ENCODE measurements at places on chromosomes 1 and 21.

- DNase-seq = peak; percentile 75
These were observed 6.6 kb downstream of the CBR3 start for GRCh38 chr21:36141513-36141925.

DNA sequence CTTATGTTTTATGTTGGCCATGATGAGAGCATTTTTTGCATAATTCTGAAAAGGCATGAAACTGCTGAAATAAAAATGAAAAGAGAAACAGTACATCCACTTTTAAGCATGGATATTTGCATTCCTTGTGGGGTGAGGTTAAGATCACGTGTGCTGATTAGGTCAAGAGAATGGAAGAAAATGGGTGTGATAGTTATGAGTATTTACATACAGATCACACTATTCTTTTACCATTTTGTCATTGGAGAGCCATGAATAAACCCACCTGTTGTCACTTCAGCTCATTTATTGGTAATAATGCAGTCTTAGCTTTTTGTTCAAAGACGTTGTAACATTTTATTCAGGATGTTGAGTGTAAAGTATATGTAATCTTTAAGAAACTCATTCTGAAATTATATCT, 153.2 kb downstream of the NOS1AP start:
- DNase-seq = no peak

DNA sequence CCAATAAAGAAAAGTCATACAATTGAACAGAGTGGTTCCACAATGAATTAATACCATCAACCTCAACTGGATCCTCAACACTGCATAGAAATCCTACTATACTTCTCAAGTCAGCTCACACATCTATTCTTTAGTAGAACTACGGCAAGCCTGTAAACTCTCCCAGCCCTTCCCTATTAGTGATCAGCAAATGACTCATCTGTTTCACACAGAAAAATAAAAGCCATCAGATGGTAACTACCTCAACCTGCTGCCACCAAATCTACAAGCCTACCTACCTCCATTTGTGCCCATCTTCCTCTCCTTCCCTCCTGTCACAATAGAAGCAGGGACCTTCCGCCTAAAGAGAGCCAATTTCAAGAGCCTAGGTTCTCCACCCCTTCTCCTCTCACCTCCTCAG, 63.6 kb downstream of the DMAP1 start:
- DNase-seq = no peak

- DNase-seq = no peak
These were observed 6.8 kb downstream of the HES2 start for GRCh38 chr1:6412896-6413295.

DNA sequence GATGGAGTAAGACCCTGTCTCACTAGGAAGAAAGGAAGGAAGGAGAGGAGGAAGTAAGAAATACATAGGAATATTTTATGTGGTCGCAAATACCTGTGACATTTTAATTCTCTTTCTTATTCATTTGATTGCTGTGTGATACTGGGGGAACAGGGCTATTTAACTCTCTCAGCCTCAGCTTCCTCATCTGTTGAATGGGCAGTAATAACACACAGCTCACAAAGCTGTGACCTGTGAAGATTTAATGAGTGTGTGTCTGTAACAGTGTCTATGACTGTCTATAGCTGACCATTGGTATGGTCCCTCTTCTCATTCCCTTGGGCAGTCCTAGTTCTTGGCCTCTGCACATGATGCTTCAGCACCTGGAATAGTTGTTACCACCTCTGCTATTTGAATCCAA, 13.6 kb upstream of the GPR161 start:
- no peak for DNase-seq

DNA sequence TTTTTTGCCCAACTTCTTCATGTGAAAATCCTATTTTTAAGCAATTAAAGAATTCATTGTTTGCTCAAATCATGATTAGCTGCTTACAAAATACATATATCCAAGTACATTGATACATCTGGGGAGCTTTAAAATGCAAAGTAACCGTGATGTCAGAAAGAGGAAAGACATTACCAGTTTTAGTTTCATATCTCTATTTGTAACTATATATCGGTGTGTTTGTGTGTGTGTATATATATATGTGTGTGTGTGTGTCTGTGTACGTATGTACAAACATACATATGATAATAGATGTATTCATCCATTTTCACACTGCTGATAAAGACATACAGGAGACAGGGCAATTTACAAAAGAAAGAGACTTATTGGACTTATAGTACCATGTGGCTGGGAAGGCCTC, 310.1 kb downstream of the DPYD start:
- DNase-seq = no peak

- DNase-seq = no peak
These were observed 14.8 kb downstream of the NENF start for GRCh38 chr1:212447478-212447877.

- DNase-seq = no peak
These were observed 15.9 kb upstream of the PRDM15 start for GRCh38 chr21:41894922-41895557.

GRCh38 chr21:27476696-27477095, 509.8 kb upstream of the ADAMTS5 start:
- no peak for DNase-seq

GRCh38 chr1:44569491-44569890, 104.8 kb downstream of the TMEM53 start:
- no peak for DNase-seq

- DNase-seq = no peak
These were observed 365.8 kb downstream of the VAV3 start for GRCh38 chr1:107599220-107599619.

DNA sequence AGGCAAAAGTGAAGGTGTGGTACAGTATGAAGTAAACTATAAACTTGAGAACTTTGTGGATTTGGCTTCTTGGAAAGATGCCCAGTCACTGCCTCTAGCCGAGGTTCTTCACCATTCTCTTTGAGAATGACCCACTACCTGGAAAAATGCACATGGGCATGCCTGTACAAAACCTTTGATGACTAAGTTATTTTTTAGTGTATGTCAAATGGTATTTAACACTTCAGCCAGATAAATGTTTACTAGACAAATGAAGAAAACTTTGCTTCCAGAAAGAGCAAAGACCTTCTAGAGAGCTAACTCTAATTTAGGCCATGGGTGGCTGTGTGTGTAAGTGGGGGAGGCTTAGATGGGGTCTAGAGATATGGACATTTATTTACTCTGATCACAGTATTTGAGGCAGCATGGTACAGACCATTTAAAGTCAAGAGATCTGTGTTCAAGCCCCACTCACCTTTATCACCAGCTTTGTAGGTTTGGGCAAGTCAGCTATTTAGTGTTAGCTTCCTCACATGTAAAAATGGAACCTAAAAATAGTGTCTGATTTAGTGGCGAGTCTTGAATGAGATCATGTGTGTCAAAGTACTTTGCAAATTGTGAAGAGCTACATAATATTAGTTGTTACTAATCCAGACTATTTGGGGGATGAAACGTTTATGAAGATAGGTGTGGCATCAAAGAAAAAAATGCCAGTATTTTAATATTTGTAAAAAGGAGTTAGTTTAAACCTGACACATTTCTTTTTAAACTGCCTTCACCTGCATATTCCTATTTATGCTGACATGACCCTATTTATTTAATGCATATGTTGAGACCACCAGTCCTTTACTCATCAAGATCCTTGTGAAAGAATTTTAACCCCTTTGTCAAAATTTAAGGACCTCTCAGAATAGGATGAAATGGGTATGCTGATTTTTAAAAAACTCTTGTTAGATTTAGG, 20.2 kb downstream of the NFYC start:
- no peak for DNase-seq

- DNase-seq = no peak
These were observed 94.7 kb upstream of the NRIP1 start for GRCh38 chr21:15159382-15160020.

DNA sequence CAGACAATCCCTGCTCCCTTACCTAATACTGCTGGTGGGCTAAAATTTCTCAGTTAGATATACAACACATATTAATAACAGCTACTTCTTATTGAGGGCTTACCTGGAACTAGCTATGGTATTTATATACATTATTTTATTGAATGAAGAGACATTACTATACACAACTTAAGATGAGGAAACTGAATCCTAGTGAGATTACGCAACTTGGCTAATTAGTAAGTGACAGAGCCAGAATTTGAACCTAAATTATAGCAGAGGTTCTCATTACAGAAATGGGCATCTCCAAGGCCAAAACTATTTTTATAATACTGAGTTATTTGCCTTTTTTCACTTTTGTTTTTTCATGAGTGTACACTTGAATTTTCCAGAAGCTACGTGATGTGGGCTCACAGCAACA, 44.5 kb upstream of the SMYD2 start:
- DNase-seq = no peak

GRCh38 chr1:46421739-46422138, 27.6 kb downstream of the FAAH start:
- no peak for DNase-seq

DNA sequence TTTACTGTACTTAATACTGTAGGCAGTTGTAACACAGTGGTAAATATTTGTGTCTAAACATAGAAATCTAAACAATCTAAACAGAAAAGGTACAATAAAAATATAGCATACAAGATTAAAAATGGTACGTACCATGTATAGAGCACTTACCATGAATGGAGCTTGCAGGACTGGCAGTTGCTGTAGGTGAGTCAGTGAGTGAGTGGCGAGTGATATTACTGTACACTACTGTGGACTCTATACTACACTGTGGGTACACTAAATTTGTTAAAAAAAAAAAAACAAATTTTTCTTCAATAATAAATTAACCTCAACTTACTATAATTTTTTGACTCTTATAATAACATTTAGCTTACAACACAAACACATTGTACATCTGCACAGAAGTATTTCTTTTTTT, 39.5 kb upstream of the MYOCOS start:
- DNase-seq = no peak

GRCh38 chr1:38528623-38529022, 330.9 kb downstream of the RRAGC start:
- no peak for DNase-seq

DNA sequence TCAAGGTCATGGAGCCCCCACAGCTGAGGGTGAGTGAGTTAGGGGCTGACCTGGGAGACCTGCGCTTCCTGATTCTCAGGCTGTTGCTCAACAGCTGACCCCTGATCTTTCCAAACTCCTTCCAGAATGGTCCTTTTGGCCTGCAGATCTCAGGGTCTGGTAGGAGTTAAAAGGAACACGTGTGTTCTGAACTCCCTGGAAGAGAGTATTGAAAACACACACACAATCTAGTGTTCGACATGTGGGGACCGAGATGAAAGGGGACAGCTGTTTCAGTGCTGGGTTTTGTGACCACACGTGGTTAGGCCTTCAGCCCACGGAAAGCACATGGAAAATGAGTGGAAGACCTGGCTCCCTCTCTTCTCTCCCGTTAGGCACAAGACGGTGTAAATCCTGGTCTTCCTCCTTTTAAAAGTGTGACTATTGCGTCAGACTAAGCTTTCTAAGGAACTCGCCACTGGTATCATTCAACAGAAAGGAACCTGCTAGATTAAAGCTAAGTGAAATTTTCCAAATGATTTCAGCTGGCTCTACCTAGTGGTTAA, 49.6 kb downstream of the RUNX1 start:
- no peak for DNase-seq

DNA sequence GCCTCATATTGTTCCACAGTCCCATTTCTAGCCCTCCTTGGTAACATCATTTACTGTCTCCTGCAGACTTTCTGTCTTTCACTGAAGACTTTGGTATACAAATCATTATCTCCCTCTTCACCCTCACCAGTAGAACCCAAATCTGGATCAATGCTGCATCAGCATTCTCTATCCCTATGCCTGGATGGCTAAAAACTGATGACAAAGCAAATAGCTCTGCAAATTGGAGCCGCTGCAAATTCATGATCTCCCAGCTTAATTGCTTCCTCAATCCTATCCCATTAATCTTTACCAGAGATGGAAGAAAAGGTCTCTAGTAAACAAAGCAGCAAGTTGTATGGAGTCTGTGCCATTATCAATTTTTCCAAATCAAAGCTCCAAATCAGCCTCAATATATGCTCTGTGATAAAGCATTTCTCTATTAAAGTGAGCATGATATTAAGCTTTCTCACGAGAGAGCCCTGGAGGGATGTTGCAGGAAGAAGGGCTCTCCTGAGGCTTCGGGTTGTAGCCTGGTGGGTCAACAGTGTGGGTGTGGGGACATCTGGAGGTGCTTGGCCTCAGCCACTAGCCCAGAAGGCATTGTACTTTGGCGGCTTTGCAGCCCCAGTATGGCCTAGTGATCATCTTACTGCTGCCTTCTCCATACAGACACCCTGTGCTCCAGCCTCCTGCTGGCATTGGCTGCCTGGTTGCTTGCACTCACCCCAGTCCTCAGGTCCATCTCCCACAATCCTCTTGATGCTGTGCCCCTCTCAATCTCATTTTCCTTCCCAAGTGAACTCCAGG, 46.2 kb upstream of the COL24A1 start:
- DNase-seq = no peak

DNA sequence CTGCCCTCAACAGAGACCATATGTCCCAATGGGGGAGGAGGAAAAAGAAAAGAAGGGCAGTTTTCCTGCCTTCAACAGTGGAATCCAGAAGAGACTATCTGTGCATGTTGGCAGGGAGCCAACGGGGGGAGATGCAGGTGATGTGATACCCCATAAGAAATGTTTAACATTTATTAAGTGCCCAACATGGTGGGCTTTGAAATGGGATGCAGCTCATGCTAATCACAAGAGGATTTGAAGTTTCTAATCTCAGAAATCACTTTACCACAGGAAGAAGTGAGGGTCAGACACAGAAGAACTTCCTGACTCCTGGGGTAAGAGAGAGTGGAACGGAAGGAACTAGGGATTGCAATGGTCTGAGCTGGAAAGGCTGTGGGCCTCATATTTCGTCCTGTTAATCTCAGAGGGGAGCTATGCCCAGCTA, 16.2 kb downstream of the CSRP1 start:
- no peak for DNase-seq

GRCh38 chr1:174209347-174210187, 50.2 kb downstream of the RABGAP1L start:
- no peak for DNase-seq

DNA sequence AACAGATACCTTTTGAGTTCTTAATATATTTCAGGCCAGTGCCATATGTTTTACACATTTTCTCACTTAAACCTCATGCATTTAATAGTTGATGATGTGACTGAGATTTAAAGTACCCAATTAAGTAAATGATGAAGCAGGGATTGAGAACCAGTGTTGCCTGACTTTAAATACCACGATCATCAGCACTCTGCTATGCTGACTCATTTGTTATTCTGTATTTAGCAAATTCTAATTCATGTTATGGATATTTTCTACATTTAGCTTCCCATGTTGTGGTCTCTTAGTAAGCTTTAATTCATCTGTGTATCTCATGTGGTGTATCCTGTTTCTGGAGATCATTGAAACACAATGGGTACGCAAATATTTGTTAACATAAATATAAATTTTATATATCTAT, 363.0 kb downstream of the PTBP2 start:
- no peak for DNase-seq
